ENCODE measurements at places on chromosomes 5 and 9.

DNA sequence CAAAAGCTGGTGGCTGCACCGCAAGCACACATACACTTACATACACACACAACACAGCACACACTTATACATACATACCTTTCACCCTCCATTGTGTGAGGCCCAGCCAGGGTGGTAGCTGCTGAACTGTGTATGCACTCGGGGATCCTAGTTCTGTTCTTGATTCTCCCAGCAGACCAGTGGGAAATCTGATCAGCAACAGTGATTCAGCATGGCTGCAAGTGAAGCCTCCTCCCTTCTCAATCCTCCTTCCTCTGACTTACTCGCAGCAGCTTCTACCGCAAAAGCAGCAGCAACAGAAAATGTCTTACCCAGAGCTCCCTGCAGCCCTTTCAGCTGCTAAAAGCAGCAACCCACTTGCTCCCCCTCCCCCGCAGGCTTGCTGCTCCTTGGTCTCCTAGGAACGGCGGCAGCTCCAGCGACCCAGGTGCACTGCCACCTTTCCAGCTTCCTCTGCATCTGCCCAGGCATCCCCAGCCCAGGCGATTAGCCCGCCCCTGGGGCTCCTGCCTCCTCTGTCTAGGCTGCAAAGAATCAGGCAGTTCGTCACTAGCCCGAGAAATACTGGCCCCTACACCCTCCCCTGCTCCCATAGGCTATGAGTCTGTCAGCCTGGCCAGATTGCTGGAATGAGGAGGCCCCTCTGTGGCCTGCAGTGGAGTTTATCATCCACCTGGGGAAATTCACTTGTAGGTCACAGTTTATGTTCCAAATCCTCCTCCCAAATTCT lies at the start of gene KLHL3:
TSS of gene KLHL3 (minus strand) at position 535 of the 730 bp plus-strand sequence. CDS start at position 92, 443 bp downstream.
- no peak for DNase-seq

DNA sequence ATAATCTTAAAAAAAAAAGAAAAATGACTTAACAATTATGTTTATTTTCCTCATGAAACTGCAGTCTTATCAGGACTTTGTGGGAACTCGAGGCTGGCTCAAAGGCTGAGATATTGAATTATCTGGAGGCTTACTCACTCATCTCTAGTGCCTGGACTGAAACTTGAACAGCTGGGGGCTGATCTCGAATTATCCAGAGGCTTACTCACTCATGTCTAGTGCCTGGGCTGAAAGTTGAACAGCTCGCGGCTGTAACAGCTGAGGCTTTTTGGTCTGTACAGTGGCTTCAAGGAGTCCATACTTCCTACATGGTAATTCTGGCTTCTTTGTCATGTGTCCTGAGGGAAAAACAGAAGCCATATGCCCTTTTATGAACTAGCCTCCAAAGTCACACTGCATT lies 371.9 kb downstream of the CETN3 start:
- no peak for DNase-seq

DNA sequence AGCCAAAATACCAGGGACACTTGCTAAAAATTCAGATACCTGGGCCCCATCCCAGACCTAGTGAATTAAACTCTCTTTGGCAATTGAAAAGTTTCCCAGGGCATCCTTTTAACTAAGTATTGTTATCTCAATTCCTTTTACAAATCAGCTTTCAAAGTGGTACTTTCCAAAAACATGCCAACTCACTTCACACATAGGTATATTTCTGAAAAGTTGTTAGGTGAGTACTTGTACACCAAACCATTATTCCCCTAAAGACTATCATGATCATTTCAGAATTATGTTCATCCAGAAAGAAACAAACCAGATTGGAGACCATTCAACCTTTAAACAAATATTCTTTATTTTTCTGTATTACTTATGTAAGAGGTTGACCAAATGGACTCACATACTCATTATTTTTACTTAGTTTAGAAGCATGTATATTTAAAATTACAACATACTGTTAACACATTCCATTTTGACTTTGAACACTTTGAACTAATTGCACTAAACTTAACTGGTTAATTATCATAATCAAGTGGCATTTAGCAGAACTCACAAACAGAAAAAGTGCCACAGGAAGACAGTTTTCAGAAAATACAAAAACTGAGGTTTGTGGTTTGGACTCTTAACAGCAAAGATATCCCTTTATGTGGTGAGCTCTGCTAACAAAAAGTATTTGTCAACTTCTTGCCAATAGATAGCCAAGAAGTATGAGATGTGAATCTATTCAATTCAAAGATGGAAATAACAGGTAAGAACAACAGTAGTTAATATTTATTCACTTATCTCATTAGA lies 40.7 kb downstream of the KIAA0825 start:
- no peak for DNase-seq

- no peak for DNase-seq
Observed at GRCh38 chr5:35904443-35905132, 33.8 kb downstream of the CAPSL start.

DNA sequence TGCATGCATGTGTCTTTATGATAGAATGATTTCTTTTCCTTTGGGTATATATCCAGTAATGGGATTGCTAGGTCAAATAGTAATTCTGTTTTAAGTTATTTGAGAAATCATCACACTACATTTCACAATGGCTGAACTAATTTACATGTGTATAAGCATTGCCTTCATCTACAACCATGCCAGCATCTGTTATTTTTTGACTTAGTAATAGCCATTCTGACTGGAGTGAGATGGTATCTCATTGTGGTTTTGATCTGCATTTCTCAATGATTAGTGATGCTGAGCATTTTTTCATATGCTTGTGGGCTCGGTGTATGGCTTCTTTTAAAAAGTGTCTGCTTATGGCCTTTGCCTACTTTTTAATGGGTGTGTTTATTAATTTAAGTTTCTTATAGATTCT lies 102.3 kb upstream of the CCDC112 start:
- no peak for DNase-seq

GRCh38 chr5:133124891-133125290 lies 73.1 kb downstream of the HSPA4 start:
- DNase-seq, result no peak

GRCh38 chr9:89662718-89663613 lies 58.2 kb downstream of the GADD45G start:
- DNase-seq, result no peak

DNA sequence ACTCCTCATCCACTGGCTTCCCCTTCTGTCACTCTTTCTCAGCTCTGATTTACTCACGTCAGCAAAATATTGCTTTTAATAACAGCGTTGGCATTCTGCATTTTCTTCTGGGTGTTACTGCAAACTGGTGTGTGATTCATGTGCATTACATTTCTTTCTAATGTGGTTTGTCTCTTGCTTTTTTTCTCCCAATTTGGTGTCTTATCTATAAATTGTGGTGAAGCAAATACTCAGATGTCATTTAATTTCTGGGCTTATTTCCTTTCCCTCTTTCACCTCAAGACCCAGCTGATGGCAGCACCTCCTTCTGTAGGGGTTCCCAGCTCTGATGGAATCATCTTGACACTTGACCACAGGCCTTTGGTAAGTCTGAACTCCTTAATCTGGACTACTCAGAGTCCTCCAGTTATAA lies 180.7 kb upstream of the ZNF618 start:
- no peak for DNase-seq

DNA sequence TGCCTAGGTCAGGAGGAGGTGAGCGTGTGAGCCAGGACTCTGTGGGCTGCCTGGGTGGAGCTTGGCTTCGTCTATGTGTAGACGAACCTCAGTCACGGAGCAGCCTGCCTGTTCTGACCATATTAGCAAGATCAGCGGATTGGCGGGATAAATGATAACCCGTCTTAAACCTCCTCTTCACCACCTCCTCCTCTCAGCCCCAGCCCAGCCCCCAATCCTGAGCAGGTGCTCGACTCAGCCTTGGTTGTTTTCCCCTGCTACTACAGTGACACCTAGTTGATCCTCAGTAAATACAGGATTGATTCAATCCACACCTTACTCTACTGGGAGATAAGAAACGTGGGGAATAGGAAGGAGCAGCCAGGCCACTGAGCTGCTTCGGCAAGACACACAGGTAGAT lies 286.1 kb downstream of the IRX2 start:
- DNase-seq, result no peak

GRCh38 chr5:149549461-149550267 lies 1.6 kb downstream of the CSNK1A1 start:
- DNase-seq, result no peak

GRCh38 chr9:214351-214647 lies 366 bp upstream of the DOCK8 start:
- DNase-seq, result no peak

DNA sequence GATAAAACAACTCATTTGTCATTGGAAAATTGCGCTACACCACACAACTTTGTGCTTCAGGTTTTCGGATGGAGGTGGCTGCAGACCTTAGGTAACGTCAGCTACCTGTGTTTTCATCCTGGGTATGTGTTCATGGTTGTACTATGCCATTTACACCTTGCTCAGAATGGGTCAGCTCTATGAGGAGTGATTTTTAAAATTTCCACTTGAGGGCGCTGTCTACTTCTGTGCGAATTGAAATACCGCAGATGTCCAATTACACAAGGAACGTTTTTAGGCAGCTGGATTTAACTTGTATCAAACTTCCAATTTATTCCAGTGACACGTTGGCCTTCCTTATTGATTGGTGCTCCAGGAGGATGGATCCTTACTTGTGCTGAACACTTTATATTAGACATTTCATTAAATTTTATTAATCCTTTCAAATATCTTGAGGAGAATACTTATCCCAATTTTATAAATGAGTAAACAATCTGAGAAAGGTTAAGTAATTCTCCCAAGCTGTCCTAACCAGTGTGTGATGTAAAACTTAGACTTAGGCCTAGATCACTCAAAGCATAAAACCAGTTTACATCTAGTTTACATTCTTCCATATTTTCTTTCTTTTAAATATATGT lies 23.4 kb downstream of the DMRTA1 start:
- DNase-seq, result no peak

DNA sequence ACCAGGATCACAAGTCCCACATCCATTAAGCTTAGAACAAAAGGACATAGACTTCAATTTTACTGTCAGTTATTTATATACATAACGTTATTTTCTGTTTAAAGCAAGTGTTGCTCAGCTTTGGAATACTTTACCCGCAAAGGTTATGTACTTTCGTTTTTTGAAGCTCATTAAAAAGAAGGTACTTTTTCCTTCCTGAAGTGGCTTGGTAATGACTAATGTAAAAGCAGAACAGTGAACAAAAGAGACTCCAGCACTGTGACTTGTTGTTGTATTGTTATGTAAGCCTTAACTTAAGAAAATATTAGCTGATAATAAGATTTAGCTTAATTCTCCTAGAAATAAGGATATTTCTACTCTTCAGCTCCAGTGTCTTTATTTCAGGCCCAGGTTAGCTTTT lies 97.3 kb upstream of the SLCO6A1 start:
- no peak for DNase-seq

- DNase-seq, result no peak
Observed at GRCh38 chr5:101915554-101915953, 380.5 kb downstream of the SLCO4C1 start.

GRCh38 chr9:118529210-118529609 lies 825.0 kb downstream of the TLR4 start:
- no peak for DNase-seq

DNA sequence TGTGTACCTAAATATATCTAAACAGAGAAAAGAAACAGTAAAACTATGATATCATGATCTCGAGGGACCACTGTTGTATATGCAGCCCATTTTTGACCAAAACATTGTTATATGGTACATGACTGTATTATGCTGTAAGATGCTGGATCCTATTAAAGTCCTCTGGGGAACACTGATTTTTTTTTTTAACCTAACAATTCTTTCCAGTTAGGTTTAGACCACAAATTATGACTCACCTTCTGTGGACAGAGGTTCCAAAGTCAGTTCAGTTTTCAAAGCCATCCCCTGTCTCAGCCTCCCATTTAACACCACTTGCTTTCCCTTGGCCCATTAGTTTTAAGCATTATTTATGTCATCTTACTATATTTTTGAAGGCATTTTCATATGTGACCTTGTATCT lies 27.1 kb downstream of the TRMO start:
- DNase-seq, result no peak

- no peak for DNase-seq
Observed at GRCh38 chr5:69046375-69046957, 47.3 kb upstream of the SLC30A5 start.

GRCh38 chr5:112960315-112960714 lies 16.3 kb upstream of the DCP2 start:
- DNase-seq, result no peak

GRCh38 chr5:160846642-160847041 lies 5.4 kb downstream of the ATP10B start:
- no peak for DNase-seq

DNA sequence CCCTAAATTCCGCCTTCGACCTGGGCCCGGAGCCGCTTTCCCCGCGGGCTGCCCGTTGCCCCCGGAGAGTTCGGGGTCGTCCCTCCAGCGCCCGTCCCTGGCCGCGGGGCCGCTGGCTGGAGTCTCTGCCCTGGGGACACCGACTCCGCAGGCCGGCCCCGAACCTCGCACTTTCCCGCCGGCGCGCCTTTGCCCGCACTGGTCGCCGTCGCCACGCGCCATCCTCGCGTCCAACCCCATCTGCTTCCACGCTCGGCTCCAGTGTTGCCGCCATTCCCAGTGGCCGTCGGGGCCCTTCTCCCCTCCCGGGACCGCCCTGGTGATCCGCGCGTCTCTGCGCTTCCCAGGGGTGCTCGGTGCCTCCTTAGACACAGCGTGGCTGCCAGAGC lies 11.0 kb downstream of the LHX3 start:
- no peak for DNase-seq

DNA sequence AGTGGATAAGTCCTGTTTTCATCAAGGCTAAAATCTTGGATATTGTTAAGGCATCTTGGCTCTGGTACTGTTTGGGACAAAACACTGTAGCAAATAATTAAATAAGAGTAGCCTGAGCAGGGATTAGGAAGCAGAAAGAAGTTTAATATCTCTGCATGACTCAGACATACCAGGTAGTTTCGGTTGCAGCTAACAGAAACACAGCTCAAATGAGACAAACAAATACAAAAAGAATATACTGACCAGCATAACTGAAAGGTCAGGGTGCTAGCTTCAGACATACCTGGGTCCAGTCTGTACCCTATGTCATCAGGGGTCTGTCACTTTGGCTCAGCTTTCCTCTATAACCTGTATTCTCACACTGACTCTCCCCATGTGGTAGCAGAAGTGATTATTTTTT lies 156.4 kb upstream of the MAP3K1 start:
- no peak for DNase-seq

DNA sequence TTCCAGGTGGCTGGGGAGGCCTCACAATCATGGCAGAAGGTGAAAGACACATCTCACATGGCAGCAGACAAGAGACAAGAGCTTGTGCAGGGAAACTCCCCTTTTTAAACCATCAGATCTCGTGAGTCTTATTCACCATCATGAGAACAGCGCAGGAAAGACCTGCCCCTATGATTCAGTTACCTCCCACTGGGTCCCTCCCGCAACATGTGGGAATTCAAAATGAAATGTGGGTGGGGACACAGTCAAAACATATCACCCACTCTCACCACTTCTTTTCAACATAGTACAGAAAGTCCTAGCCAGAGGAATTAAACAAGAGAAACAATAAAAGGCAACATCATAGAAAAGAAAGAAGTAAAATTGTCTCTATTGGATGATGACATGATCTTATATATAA lies 223.4 kb upstream of the SLC24A2 start:
- DNase-seq, result no peak

- DNase-seq, result no peak
Observed at GRCh38 chr9:109035684-109036423, 22.6 kb upstream of the CTNNAL1 start.
